Sigmoid colon (tissue), 7 donors: ENCODE measurements at places on chromosomes 5 and 9. TPM values are rescaled to one million over a fixed set of nuclear protein-coding genes. Genes with fewer than 3 reads are reported as not detected.

DNA sequence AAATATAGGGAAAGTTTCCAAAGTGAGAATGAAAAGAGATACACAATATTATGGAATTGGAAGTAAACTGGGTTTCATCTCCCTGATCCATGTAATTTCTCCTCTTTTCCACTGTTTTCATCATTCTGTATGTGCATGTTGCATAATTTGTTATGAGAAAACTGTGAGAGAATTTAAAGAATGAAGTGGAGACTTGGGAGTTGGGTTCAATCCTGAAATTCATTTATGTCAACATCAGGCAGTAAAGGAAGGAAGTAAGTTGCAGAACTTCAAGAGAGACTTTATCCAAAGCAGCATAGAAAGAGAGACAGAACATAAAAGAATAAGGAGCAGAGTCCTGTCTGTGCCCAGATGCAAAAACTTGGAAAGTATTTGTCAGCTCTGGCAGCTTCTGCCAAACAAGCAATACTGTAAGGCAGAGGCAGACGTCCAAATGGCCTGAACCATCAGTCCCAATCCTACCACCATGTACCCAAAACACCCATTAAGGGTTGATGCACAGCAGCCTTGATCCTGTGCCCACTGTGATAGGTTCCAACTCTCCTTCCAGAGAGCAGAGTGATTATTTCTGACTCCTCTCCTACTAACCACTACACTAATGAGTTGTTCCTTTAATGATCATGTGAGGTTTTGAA, 425.3 kb upstream of the CDH6 start:
- no peak for DNase-seq

DNA sequence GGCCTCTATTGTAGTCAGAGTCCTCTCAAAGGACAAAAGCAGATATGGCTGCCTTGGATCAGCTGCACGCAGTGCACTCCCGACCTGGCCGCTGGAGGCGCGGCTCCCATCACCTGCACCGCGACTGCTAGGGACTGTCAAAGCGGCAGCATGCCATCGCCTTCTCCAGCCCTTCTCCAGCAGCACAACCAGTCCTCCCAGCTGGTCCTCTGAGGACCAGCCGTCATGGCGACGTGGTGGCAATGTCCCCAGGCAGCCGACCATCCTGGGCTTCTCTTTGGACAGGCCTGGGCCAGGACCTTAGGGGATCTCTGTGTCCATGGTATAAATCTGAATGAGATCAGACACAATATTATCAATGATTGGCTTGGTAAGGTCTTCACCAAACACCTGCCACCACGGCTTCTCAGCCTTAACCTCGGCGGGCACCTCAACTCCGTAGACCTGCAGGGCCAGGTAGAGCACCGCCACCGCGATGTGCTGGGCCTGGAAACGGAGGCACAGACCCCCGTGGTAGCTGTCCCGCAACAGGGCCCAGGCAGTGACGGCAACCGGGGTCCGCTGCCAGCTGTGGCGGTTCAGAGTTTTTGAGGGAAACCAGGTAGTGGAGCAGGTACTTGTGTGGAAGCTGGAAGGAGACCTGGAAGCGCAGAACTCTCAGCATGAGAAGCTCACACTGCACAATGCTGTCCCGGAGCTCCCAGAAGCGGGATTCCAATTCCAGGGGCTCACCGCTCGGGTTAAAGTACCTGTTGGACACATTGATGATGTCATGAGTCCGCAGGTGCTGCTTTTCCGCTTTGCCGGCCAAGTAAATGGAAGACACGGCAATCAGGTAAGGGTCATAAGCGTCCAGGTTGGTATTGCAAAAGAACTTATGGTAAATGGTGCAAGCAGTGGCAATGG, 8.5 kb downstream of the DUSP1 start:
- no peak for DNase-seq

GRCh38 chr5:60699609-60700415, at the start of gene DEPDC1B:
DEPDC1B (minus strand) TSS chr5:60700166; CDS start chr5:60700093, 73 bp downstream.
- DNase-seq = peak; percentile 90

- DNase-seq = no peak
These were observed 64.4 kb upstream of the SPATA31E1 start for GRCh38 chr9:87818308-87818707.

DNA sequence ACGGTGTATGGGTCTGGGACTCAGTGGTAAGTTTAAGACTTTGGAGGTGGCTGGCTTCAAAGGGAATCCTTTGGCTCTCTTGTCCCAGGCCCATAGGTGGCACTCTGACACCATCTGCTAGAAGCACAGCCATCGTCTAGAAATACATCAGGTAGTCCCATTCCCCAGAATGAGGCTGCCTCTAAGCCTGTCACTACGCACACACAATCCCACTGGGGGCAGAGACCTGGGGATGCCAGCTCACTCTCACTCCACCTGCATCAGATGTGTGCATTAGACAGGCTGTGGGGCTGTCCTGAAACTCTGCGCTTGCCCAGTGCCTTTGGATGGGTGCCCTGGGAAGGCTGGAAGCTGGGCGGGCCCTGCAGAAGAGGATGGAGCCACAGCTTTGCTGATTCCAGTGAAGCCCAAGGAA, 127.5 kb upstream of the PANK3 start:
- no peak for DNase-seq

DNA sequence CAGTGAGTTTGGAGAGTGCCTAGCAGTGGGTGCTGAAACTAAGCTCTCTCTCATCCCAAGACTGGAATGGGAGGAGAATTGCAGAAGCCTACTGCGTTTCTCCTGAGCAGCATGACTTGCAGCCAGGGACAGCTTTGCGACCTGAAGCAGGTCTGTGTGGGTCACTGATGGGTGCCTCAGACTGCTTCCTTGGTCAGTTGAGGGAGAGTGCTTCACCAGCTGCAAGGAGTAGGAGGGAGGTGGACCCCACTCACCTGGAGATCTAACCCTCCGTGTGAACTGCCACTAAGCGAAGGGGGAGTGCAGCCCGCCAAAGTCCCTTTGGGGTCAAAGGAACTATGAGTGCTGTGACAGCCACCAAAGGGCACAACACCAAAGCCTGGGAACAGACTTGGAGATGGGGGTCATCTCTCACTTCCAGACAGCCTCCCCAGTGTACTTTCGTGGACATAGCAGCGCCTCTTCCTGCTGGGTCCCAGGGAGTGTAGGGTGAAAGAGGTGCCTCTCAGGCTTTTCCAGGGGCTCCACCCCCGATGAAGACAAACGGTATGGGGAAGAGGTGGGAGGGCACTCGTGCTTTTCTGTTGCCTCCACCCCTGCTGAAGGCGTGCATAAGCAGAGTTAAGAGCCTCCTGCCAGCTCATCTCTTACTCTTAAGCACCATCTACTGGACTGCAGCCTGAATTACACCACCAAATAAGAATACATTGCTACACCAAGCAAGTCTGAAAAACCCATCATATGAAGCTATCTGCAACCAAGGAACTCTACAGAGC, 34.3 kb upstream of the MACIR start:
- DNase-seq = no peak

DNA sequence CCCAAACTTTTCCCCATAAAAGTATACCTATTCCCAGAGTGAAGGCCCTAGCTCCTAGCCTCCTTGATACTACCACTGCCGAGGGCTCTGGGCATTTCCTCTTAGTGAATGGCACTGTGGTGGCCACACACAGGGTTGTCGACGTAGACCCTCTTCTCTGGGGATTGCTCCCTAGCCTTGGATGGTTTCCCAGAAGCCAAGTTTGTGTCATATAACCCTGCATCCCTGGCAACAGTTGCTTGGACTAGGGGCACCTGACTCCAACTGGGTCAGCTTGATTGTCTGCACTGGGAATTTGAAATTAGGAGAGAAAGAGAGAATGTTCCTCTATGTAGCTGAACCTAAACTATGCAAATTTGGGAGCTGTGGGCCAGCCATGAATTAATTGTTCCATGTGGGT, 32.3 kb upstream of the KIF2A start:
- DNase-seq = no peak

DNA sequence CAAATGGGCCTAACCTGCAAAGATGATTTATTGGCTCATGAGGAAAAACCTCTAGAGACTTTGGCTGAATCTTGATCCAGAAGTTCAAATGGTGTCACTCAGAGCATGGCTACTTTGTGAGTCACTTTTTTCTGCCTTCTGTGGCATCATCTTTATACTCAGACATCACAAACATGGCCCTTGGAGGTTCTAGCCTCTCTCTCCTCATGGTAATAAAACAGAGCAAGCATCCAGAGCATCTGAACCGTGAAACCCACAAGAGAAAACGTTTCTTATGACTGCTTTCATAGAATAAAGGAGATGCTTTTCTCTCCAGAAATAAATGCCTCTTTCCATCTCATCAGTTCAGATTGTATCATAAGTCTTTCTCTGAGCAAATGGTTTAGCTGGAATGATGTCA, 780.3 kb downstream of the KCTD16 start:
- DNase-seq = no peak

GRCh38 chr5:60820593-60821487, 23.2 kb downstream of the ELOVL7 start:
- no peak for DNase-seq

DNA sequence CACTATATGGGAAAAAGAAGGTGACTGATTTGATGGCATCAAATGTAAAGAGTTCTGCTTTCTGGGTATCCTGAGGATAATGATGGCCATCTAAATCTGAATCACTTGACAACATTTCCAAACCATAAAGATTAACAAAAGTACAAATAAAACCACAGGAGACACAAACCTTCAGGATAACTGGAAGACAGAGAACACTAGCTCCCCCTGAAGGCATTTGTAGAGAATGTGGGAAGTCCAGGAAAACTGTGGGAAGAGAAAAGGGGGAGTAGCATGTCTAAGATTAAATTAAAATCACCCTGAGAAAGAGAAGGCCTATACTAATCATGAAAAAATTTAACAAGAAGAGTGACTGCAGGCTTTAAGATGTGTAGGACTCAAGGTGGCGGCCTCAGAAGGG, 116.2 kb downstream of the PRELID2 start:
- no peak for DNase-seq

MACIR gene
- total RNA-seq = 9.3 TPM

FRMD3 gene
- total RNA-seq = 5.9 TPM

SLC4A9 gene
- total RNA-seq = not detected

POLE3 gene
- total RNA-seq = 39.6 TPM

PCDHA7 gene
- 0.82 TPM for total RNA-seq
